ENCODE measurements at places on chromosomes 6 and 20.
A peak's percentile ranks its signal among the peaks of the same experiment; 100 is the strongest.

DNA sequence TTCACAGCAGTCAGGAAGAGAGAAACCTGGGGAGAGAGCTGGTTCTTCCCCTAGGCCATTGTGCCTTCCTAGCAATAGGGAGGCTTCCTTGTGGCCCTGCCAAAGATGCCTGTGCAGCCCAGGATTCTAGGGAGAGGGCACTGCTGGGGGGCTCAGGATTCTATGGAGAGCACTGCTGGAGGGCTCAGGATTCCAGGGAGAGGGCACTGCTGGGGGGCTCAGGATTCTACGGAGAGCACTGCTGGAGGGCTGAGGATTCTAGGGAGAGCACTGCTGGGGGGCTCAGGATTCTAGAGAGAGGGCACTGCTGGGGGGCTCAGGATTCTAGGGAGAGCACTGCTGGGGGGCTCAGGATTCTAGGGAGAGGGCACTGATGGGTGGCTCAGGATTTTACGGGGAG lies 25.8 kb downstream of the EDN3 start:
- DNase-seq: no peak

DNA sequence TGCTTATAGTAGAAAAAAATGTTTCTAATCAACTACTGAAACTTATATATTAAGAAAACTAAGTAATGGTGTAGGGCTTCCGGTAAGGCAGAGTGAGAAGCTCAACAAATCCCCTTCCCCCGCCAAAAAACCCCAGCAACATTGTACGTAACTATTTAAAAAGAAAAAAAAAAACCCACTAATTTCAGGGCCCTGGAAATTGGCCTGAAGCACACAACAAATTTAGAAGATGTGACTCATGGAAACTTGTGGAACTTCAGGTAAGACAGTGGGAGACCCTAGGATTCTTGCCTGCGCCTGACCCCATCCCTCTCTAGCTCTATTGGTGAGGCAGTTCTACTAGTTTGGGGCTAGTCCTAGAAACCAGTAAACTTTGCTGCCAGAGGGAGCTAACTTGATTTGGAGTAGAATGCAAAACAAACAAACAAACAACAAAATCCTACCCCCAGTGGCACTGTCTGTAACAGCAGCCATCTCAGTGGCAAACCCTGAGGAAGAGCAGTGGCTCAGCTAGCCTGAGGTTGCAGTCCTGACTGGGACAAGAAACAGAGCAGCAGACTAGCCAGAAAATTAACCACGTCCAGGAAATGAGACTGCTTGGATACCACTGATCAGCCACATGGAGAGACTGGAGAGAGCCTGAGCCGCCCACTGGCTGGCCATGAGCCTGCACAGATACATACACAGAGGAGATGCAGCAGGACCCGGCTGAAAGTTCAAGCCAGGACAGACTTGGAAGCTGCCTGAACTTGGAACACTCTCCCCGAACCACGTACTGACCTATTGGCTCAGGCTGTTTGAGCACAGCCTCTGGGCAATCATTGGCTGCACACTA lies 135.1 kb downstream of the TBXT start:
- no peak for DNase-seq

DNA sequence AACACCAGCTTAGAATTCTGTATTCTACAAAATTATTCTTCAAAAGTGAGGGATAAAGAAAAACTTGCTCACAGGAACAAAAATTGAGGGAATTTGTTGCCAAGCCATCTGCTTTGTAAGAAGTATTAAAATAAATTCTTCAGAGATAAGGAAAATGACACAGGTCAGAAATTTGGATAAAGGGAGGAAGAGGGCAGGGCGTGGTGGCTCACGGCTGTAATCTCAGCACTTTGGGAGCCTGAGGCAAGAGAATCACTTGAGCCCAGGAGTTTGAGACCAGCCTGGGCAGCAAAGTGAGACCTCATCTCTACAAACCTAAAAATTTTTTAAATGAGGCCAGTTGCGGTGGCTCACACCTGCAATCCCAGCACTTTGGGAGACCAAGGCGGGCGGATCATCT lies 11.8 kb downstream of the SMIM28 start:
- DNase-seq: no peak

- DNase-seq: no peak
These were observed 12.0 kb downstream of the DEFB114 start for GRCh38 chr6:49951926-49952325.

DNA sequence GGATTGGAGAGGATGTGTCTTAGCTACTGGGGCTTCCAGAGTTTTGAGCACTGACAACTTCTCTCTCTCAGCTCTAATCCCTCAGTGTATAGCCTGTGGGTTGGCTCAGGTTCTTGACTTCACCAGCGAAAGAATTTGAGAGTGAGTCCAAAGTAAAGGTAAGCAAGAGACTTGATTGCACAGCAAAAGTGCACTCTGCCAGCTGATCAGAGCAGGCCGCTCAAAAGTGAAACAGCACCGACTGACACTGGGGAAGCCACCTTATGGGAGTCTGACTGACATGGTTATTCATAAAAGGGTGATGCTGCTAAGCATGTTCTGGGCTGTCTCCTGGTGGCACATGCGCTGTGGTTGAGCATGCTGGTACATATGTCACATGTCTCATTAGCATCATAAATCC lies 389.5 kb downstream of the CBLN4 start:
- no peak for DNase-seq

DNA sequence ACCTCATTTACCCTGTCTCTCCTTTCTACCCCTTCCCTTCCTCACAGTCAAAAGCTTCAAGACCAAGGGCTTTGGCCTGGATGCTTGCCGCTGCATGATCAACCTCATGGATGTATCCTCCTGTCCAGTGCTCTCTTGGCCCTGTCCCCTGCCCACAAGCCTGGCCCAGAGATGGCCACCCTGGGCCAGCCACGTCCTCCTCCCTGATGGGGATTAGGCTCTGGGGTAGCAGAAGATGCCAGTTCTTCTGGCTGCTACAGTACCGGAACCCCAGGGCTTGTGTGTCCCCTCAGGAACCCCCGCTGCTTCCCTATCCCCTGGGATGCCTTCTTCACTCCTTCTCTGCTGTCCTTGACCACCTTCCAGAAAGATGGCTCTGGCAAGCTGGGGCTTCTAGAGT lies 22.3 kb downstream of the CAPN11 start:
- no peak for DNase-seq

DNA sequence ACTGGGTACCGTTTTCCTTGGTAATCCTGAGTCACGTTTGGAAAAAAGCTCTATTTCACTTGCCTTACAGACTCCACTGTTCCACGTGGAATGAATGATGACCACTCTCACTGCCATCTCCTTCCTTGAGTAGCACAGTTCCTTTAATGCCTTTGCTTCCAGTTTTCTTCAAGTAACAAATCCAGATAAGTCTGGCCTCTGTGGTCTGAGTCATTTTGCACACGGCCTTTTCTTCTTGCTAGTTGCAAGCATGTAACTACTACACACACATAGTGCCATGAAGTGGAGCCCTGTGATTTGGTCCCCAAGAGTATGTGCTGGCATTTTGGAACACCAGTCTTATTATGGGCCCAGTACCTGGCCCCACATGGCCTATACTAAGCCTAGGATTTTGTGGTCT lies 182.8 kb downstream of the SASH1 start:
- no peak for DNase-seq

DNA sequence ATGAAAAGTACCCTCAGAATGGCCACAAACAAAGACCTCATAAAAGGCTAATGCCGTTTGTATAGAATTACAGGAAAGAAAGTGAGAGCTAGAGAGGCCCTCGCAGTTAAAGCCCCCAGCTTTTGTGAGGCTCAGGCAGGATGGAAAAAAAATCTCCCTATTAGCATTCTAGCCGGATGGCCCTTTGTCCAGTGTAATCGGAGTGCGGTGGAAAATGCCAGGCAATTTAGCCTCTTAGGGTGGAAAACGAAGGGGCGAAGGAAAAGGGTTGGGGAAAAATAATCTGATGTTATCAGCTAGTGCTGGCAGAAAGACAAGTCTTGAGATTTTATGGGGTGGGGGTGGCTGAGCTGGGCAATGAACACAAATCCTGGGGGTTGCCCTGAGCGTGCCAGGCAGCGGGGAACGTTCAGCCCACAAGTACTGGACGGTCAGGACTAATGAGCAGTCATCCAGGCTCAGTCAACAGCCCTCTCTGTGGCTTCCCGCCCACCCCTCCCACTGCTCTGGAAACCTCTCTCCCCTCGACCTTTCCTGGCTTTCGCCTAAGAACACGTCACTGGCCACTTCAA lies 92.4 kb downstream of the PSMG4 start:
- no peak for DNase-seq

DNA sequence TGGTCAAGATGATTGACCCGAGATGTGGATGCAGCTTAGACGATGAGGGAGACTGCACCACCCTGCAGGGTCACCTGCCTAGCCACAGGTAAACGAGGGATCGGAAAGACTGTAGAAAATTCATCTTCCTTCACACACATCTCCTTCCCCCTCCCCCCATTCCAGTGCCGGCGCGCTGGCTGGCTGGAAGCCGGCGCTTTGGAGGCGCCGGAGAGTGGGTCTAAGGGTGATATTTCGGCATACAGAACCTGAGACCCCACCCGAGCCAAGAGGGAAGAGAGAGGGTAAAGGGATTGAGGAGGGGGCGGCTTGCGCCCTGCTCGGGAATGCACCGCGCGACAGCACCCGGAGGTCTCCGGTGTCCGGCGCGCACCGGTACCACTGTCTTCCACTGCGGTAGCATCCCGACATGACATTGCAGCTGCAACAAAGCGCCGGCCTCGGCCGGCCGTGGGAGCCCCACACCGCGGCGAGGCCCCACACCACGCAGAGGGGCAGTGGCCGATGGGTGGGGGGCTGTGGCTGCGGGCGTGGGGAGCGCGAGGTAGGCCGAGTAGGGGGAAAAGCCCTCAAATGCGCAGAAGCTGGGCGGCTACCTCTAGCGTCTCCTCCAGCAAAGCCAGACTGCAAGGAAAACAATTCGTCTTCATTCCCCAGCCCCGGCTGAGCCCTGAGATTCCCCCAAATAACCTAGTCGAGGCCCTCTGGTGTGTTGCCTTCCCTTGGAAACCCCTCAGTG lies 984 bp downstream of the TNFRSF21 start:
- peak; percentile 8 for DNase-seq
